ENCODE measurements at places on chromosomes 1 and 21.

DNA sequence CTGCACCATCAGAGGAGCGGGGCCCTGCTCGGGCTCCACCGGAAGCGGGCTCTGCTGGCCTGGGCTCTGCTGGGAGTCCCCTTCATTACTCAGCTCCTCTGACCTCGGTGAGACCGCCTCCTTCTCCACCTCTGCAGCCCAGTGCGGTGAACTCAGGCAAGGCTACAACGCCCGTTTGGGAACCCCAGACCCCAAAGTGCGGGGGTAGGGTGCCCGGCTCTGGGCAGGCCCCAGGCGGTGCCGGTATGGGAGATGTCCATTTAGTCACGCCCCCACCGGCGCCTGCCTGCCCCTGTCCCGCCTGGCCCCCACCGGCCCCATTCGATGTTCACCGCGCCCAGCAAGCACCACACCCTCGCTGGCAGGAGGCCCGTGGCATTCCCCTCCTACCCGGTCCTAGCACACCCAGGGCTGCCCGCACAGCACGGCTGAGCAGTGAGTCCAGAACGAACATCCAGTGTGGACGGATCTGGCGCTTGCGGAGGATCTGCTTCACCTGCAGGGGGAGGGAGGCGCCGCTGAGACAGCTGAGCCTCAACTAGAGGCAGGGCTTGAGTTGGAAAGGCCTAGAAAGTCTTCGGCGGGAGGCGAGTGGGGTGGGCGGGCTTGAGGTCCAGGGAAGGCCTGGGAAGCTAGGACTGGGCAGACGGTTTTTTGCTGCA, 10.0 kb downstream of the MAP3K6 start:
- DNase-seq: no peak

- peak; percentile 34 for DNase-seq
These were observed 826 bp upstream of the CA14 start for GRCh38 chr1:150256554-150257341.

DNA sequence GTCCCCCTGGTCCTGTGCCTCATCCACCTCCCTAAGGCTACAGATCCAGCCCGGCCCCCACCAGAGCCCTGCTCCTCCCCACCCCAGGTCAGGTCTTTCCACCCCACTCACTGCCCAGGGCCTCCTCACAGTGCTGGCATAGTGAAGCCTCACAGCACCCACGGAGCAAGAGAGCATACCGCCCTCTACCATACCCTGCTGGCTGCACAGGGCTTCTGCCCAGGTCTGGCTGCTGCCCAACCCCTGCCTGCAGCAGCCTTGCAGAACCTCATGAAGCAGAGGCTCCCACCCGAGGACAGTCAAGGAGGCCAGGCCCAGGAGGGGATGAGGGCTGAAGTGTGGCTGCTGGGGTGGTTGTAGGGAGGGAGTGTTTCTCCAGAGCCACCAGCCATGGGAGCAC, 19.7 kb upstream of the ARF1 start:
- no peak for DNase-seq

- no peak for DNase-seq
These were observed at the start of gene MTMR11 for GRCh38 chr1:149936170-149936991. TSS of gene MTMR11 (minus strand) at chr1:149936879. CDS start at chr1:149936647, 232 bp downstream.

DNA sequence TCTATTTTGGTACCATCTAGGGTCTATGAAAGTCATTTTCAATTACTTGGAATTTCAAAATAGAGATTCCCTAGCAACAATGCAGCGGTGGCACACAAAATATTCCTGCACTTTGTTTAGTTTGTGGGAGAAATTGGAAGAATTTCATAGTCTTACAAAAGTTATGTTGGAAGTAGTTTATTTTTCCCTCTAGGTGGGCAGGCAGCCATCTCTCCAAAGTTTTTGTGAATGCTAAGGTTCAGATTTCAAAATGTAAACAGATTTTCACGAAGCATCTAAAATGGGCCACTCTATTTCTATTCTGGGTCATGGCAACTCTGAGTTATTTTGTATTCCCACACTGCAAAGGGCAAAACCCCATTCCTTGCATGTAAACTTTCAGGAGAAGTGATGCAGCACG, 8.0 kb downstream of the SMCP start:
- no peak for DNase-seq

GRCh38 chr1:246784621-246785493, 60.6 kb downstream of the SCCPDH start:
- no peak for DNase-seq

GRCh38 chr1:54267815-54268761, 68.1 kb downstream of the MRPL37 start:
- DNase-seq: no peak

- no peak for DNase-seq
These were observed 16.1 kb downstream of the WLS start for GRCh38 chr1:68216089-68216772.

DNA sequence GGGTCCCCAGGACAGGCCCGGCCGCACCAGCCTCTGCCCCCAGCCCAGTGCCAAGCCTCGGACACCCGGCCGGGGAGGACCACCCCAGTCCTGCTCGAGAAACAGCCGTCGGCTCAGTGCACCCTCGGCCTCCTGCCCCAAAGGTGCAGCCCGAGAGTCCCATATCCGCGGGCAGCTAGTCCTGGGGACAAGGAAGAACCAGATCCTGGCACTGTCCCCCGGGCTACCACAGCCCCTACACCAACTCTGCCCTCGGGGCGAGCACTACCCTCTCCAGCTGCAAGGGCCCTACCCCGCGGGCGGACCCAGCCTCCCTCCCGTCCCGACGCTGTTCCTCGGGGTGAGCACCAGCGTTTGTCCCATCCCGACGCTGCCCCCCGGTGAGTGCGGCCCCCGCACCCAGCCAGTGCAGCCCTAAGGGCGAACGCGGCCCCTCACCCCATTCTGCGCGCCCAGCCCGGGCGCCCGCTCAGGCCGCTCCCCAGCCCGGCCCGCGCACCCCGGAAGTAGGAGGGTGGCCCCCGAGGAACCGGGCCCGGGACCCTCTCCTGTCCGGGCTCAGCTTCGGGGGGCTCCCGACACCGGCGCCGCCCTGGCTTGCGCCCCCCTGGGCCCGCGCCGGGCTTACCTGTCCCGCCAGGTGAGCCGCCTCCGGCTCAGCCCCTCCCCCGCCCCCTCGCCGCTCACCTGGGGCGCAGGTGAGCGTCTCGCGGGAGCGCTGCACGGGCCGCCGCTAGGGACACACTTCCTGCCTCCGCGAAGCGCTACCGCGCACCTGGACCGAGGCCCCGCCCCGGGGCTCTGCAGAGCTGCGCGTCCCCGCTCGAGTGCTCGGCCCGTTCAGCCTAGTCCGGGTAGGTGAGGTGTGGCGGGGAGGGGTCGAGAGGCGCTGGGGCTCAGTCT, at the start of gene KDF1:
Gene KDF1 (minus strand): TSS at position 747 of the 903 bp plus-strand sequence. CDS start 8,088 bp downstream, outside the sequence.
- DNase-seq: no peak

GRCh38 chr1:97826820-97827219, 94.0 kb downstream of the DPYD start:
- DNase-seq: no peak

DNA sequence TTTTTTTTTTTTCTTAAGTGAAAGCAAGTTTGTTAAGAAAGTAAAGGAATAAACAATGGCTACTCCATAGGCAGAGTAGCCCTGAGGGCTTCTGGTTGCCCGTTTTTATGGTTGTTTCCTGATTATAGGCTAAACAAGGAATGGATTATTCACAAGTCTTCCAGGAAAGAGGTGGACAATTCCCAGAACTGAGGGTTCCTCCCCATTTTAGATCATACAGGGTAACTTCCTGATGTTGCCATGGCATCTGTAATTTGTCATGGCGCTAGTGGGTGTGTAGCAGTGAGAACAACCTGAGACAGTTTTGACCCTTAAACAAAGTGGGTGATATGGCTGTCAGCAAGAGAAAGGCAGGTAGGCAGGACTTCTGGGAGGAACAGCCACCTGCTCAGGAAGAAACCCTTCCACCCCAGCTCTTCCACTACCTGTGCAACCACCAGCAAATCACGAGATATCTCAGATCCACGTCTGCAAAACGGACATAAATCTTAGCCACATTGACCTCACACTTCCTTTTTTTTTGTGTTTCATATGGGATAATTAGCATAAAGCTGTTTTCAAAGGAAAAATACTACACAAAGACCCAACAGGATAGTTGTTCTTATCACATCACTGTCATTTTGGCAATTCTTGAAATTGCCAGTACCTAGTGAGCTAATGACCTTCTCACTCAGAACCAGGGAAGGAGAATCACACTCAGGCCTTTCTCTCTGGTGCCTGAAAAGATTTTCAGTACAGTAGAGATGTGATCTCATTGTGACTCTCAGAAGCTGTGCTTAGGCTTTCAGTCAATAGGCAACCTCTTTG, 34.8 kb upstream of the DUSP10 start:
- no peak for DNase-seq

GRCh38 chr1:211326140-211326527, 499 bp upstream of the TRAF5 start:
- DNase-seq: no peak
